ENCODE measurements at places on chromosomes 3 and 15.

DNA sequence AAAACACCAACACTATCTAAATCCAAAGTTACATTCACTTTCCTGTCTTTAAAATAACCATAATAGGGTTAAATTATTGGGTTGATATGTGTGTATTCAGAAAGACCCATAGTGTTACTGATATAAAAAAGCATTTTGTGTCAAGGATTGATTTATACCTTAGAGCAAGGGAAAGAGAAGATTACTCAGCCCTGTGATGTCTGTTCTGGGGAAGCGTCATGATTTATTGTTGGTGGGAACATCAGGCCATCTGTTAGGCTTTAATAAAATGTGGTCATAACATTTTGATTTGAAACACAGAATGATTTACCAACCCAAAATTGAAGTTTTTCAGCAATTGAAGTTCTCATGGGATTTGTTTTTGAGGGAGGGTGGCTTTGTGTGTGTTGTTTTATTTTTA is 33.2 kb downstream of the SIDT1 start:
- no peak for DNase-seq

DNA sequence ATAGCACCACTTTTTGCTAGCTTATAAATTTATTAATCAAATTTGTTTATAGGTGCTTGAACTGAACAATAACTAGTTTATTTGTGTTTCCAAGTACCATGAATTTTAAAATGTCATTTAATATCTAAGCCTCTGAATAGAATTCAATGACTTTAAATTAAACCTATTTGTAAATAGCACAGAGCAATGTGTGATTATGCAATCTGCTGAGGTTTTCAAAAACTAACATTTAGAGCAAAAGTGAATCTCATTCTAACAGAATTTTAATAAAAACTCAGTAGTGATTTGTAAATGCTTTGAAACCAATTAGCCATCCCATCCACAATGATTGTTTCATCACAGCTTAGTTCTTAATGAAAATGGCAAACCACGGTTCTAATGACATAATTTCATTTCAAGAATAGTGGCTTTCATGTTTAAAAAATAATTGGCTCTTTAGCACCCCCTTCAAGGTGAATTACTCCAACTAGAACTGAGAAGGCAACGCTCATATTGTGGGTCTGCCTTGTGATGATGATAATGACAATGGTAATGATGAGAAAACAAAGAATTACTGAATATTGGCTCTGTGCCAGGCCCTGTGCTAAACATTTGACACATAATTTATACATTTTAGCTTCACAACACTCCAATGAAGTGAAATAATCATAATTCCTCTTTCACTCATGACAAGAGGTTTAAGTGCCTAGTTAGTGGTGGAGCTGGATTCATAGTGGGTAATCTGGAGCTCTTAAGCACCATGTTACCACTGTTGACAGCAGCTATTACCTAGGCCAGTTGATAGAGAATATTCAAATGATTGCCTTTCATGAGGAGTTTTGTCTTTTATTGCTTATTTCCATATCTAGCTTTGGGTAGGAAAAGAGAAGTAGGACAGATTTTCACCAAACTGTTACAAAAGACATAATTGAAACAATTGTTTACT is 145.7 kb downstream of the RBMS3 start:
- no peak for DNase-seq

DNA sequence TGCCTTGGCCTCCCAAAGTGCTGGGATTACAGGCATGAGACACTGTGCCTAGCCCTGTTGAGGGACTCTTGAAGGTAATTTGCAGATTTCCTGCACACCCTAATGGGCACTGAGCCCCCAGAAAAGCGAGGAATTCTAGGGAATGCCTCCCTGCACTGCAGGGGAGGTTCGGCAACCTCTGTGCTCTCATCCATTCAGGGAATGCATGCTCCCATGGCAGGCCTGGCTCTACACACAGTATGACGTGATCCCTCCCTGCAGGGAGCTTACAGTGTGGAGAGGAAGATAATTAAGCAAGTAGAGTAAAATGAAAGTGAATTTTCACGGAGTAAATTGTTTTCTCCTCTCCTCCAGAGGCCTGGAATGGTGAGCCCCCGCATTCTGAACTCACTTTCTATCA is 133.3 kb upstream of the HACD2 start:
- no peak for DNase-seq

GRCh38 chr3:2468816-2469215 is 370.1 kb downstream of the CNTN4 start:
- DNase-seq: no peak

- peak; percentile 10 for DNase-seq
Observed at GRCh38 chr3:122942937-122943827, 84.4 kb downstream of the SEMA5B start.
